ENCODE measurements at places on chromosomes 12 and 14. TPM values are rescaled to one million over a fixed set of nuclear protein-coding genes. Genes with fewer than 3 reads are reported as not detected.

Gene FGD4
- total RNA-seq: 1.7 TPM

Gene SLC25A21
- total RNA-seq: not detected

Gene VDR
- total RNA-seq: 224 TPM

Gene SLC15A4
- total RNA-seq: 19.4 TPM

Gene SLC2A14
- total RNA-seq: not detected

Gene RD3L
- not detected for total RNA-seq

Gene RNASE1
- not detected for total RNA-seq

Gene RNASE13
- not detected for total RNA-seq

Gene DNAI7
- not detected for total RNA-seq

Gene RHOJ
- total RNA-seq: not detected

Gene NUAK1
- 0.14 TPM for total RNA-seq

Gene ANO2
- not detected for total RNA-seq

Gene KRT2
- not detected for total RNA-seq

Gene SIX1
- not detected for total RNA-seq

Gene MYF6
- total RNA-seq: not detected

Gene TC2N
- total RNA-seq: 55.4 TPM

Gene LRRC10
- not detected for total RNA-seq

Gene WDR89
- total RNA-seq: 18.1 TPM

Gene RNF212B
- total RNA-seq: not detected

Gene OTOGL
- total RNA-seq: not detected

Gene REP15
- not detected for total RNA-seq

Gene GPATCH2L
- total RNA-seq: 80.1 TPM

Gene TMPRSS12
- not detected for total RNA-seq

Gene RNASE12
- not detected for total RNA-seq

Gene SPIC
- not detected for total RNA-seq

Gene NPFF
- 1.3 TPM for total RNA-seq

Gene SDR9C7
- 0.14 TPM for total RNA-seq

Gene SLCO1B3
- not detected for total RNA-seq

Gene CLEC4C
- not detected for total RNA-seq

Gene DEGS2
- 4.2 TPM for total RNA-seq

Gene RTN1
- not detected for total RNA-seq

Gene SRRM4
- not detected for total RNA-seq

Gene PTPRB
- not detected for total RNA-seq

Gene B4GALNT3
- 3.7 TPM for total RNA-seq

Gene PTPRQ
- total RNA-seq: not detected

Gene NAV3
- not detected for total RNA-seq

Gene OLR1
- total RNA-seq: not detected

Gene KLRK1
- total RNA-seq: 18.9 TPM

Gene SLC38A4
- not detected for total RNA-seq

Gene OTX2
- not detected for total RNA-seq

Gene MYH7
- total RNA-seq: 0.56 TPM

Gene KCNH3
- total RNA-seq: 1.5 TPM

Gene RAD9B
- total RNA-seq: 2.3 TPM

Gene BORCS5
- total RNA-seq: 44.9 TPM

Gene PPP4R4
- total RNA-seq: 6.2 TPM

Gene IFNG-AS1
- not detected for total RNA-seq

Gene ALG10
- 25.7 TPM for total RNA-seq

Gene OR6C68
- not detected for total RNA-seq

Gene CCDC184
- total RNA-seq: 0.32 TPM

Gene CLEC12A
- total RNA-seq: not detected

Gene GPRC5D
- total RNA-seq: not detected

Gene KRT83
- total RNA-seq: not detected

Gene DEPDC4
- total RNA-seq: 3.8 TPM
